ENCODE measurements at places on chromosomes 3 and 15.

DNA sequence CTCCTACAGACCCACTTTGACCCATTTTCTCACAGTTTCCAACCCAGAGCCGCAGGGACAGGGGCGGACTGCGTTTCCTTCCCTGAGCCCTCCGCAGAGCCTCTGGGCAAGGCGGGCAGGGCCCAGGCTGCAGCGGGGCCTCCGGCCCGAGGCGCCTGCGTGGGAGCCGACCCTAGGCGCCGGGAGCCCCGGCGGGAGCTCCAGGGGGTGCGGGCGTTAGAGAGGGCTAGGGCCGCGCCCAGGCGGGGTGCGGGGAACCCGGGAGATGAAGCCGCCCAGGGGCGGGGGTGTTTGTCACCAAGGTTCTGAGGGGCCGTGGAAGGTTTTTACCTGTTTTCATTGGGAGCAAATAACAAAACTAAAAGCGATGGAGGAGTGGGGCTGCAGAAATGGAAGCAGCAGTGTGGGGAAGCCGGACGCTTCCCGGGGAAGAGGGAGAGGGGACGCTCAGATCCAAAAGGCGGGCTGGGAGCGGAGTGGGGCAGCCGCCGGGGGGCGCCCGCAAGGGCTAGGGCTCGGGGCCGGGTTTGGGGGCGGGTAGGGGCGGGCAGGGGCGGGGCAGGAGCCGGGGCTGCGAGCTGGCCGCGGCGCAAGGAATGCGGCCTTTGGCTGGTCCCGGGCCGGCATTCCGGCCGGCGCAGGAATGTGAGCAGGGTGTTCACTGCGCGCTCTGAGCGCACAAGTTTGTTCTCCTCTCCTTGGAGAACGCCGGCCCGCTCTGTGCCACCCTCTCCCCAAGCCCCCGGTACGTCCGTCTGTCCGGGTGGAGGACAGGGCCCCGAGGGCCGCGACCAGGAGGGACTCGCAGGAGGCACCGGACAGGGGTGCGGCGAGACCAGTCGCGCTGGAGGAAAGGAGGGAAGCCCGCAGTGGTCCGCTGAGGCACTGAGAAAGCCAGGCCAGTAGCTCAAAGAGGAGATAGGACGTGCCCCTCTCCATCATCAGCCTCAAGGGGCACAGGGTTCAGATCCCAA is 61.1 kb downstream of the AMOTL2 start:
- peak; percentile 65 for DNase-seq

- DNase-seq, result no peak
Observed at GRCh38 chr15:85743392-85744055, 51.2 kb downstream of the KLHL25 start.

DNA sequence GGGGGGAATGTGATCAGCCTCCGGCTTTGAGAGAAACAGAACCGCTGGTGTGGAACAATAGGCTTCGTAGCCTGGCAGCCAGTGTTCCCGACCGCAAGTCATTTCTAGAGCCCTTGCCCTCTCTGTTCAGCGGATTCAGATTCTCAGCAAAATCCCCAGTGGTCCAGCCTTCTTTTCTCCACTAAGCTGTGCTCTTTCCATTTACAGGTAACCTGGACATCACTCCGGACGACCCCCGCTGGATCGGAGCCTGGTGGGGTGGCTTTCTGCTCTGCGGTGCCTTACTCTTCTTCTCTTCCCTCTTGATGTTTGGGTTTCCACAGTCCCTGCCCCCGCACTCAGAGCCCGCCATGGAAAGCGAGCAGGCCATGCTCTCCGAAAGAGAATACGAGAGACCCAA is 250.6 kb downstream of the SLCO3A1 start:
- DNase-seq, result no peak

- no peak for DNase-seq
Observed at GRCh38 chr3:100518244-100518643, 25.8 kb downstream of the TMEM45A start.

GRCh38 chr3:129625072-129625874 is 18.8 kb upstream of the PLXND1 start:
- DNase-seq, result no peak

GRCh38 chr15:98787936-98788757 is 139.8 kb downstream of the IGF1R start:
- no peak for DNase-seq
